Stimulated activated CD8-positive, alpha-beta memory T cell treated with anti-CD3 and anti-CD28 coated beads, Interleukin-4, amount 100 ng/mL, for 1 hour (primary cell): ENCODE measurements at places on chromosomes 12 and 14.

DNA sequence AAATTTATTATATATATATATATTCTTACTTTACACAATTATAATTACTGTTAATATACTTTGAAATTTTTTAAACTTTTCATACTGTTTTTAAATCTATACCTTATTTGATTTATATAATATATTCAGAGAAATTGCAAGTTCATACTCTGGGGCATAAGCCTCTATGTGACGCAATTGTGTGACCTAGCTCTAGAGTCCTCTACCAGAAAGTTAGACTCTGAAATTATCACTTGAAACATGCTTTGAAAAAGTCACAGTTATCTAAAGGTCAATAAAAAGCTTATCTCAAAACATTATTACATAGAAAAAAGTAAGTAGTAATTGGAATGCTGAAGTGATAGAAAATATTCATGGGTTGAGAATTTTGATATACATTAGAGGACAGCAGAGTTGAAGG, 93.8 kb downstream of the LIN7A start:
- DNase-seq = no peak

- no peak for DNase-seq
Measured at GRCh38 chr12:52667509-52667908, 12.7 kb downstream of the KRT1 start.

GRCh38 chr12:63496654-63497053, 171.6 kb downstream of the DPY19L2 start:
- no peak for DNase-seq

DNA sequence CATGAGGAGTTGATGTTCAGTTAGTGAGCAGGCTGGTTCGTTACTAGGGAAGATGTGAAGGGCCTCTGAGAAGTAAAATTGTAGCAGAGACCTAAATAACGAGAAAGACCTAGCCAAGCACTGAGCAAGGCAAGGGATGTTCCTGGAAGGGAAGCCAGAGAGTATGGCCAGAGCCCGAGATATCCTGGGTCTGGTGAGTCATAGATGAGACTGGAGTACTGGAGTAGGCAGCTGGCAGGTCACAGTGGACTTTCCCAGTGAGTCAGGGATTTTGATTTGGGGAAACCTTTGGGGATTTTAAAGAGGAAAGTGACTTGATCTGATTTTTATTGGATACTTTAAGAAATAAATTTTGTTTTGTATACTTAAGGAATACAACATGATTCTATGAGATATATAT, 369.0 kb downstream of the DIO2 start:
- no peak for DNase-seq

GRCh38 chr12:25553098-25553497, at the start of gene LMNTD1:
Gene LMNTD1, minus strand, starts transcription at chr12:25553283. Its CDS starts 324 bp downstream, at chr12:25552959.
- DNase-seq = no peak

DNA sequence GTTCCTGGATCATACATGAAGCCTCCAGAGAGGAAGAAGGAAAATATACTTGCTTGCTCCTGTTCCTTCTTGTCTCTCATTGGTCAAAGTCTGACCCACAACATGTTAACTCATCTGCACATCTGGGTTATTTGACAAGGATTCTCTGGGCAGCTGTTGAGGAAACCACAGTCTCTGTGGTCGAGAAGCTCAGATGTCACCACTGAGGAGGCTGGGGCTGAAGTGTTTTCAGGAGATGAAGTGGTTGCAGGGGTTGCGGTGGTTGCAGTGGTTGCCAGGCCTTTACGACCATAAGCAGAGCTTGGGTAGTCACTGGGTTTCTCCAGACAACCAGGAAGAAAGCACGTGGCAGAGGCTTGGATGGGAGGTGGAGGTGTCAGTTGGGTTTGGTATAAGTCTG, 265.0 kb upstream of the LRIG3 start:
- DNase-seq = no peak
